GF-D8 (cell line): ENCODE measurements at places on chromosomes 7 and 10.

GRCh38 chr10:72087969-72088888 lies at the start of gene SPOCK2:
SPOCK2 (minus strand) TSS chr10:72088551; CDS start chr10:72088328, 223 bp downstream.
- no peak for DNase-seq

GRCh38 chr7:51230723-51231122 lies 85.9 kb downstream of the COBL start:
- DNase-seq: no peak

DNA sequence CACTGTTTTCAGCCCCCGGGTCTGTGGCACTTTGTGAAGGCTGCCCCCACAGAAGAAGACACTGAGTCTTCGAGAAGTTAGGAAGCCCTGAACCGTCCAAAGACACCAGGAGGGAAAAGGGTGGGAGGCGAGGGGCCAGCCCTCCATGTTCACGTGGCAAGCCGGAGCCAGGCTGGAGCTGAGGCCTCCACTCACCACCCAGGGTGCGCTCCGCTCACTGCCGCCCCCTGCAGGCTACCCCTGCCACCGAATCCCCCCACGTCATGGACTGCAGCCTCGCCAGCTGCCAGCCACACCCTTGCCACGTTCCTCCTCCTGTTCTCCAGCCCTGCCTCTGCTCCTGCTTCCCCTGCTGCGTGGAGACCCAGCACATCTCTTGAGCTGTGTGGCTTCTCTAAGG lies 59.0 kb upstream of the EN2 start:
- no peak for DNase-seq

GRCh38 chr7:24923172-24923865 lies 56.7 kb downstream of the OSBPL3 start:
- no peak for DNase-seq

- no peak for DNase-seq
Observed at GRCh38 chr7:105206985-105207384, 181.7 kb downstream of the SRPK2 start.
